Ovary (tissue), 10 donors: ENCODE measurements at places on chromosomes 1 and 21. TPM values are rescaled to one million over a fixed set of nuclear protein-coding genes. Genes with fewer than 3 reads are reported as not detected.
A peak's percentile ranks its signal among the peaks of the same experiment; 100 is the strongest.

DNA sequence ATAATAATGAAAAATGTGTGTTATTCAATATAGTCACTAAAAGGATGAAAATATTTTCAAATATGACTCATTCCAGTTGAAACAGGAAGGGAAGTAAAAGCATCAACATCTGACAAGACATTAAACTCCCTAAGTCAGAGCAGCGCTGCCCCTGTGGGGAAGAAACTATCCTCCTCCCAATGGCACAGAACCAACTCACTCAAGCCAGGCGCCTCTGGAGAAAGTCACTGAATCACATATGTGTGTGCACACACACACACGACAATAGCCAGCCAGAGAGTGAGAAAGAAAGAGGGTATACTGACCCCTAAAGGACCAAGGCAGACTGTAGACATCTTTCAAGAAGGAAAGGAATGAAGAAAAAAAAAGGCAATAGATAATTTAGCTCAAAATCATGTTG, 126.9 kb downstream of the SETD4 start:
- H3K4me3 ChIP-seq, result no peak overlapping the region
- H3K27me3 ChIP-seq, result no peaks in the 10 kb centered on the region
- H3K4me1 ChIP-seq, result peaks cover 6% of the 10 kb centered on the region
- H3K36me3 ChIP-seq, result no peaks in the 10 kb centered on the region
- DNase-seq, result peak; percentile 49
- no peak overlapping the region for H3K27ac ChIP-seq

The EFNA1 gene
- total RNA-seq, result 12.1 TPM

DNA sequence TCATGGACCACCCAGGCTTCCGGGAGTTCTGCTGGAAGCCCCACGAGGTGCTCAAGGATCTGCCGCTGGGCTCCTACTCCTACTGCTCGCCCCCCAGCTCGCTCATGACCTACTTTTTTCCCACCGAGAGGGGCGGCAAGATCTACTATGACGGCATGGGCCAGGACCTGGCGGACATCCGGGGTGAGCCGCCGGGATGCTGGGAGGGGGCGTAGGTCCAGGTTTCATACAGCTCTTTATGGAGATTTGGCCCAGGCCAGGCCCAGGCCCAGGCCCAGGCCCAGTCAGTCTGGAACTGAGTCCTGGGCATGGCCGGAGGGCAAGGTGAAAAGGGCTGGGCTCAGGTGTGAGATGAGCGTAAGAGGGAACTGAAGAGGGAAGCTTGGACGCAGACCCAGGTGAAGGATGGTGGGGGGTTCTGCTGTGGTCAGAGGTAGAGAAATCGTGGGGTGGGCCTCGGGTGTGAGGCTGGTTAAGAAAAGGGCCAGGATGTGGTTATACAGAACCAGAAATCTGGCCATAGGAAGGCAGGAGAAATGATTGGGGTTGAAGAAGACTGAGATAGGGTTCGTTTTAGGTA, 23.0 kb downstream of the DISP3 start:
- H3K36me3 ChIP-seq, result no peaks in the 10 kb centered on the region
- no peak overlapping the region for H3K27ac ChIP-seq
- no peaks in the 10 kb centered on the region for H3K27me3 ChIP-seq

GRCh38 chr1:183416850-183417771, 1.1 kb downstream of the NMNAT2 start:
- no peaks in the 10 kb centered on the region for H3K36me3 ChIP-seq
- peaks cover 7% of the 10 kb centered on the region for H3K4me1 ChIP-seq
- H3K27ac ChIP-seq, result no peak overlapping the region
- DNase-seq, result peak; percentile 81
- peak overlapping the region; percentile 21 for H3K4me3 ChIP-seq

- H3K36me3 ChIP-seq, result no peaks in the 10 kb centered on the region
- H3K27ac ChIP-seq, result peak within 1 kb of the TSS; percentile 96
- no peaks in the 10 kb centered on the region for H3K27me3 ChIP-seq
- DNase-seq, result peak; percentile 79
These were observed at the start of gene EVA1C for GRCh38 chr21:32412162-32413014. Gene EVA1C (plus strand): TSS chr21:32412706. CDS start chr21:32412854, 148 bp downstream.

DNA sequence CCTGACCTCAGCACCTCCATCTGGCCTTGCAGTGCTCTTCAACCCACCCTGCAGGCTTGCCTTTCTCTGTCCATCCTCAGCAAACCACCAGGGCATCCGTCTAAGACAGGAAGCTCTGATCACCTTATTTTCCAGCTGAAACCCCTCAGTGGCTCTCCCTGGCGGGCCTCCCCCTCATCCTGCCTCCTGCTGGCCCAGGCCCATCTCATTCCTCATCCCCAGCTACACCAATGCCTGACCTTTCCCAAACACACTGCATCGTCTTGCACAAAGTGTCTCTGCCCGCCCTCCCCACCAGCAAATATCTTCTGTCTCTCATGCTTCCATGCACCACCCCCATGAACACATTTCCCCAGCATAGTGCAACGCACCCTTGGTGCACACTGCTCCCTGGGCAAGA, 205.0 kb downstream of the TOMM20 start:
- H3K4me1 ChIP-seq, result peaks cover 5% of the 10 kb centered on the region
- DNase-seq, result no peak
- no peaks in the 10 kb centered on the region for H3K36me3 ChIP-seq
- H3K27ac ChIP-seq, result no peak overlapping the region
- H3K4me3 ChIP-seq, result no peak overlapping the region

The AIM2 gene
- not detected for total RNA-seq

DNA sequence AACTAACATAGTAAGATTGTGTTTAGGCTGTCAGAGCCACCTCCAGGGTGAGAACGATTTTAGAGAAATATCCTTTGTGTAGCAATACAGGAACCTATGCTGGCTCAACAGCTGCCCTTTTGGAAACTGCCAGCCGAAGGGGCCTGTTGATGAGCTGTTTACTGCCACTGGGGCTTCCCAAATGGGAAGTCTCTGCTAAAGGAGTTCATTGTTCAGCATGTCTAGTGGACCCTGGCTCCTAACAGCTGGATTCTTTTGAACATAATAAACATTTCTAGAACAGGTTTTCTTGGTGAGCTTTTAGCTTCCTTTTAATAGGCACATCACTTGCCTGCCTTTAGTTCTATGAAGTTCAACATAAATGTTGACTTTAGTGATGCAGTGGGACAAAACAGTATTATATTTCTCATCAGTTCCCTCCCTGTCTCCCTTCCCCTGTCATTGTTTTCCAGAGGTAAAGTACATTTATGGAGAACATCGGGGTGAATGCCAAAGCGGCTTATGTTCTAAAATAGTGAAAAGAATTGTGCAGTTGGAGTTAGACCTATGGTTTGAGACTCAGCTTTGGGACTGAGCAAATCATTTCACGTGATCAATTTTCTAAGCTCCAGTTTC, 57.4 kb downstream of the UCK2 start:
- no peak overlapping the region for H3K4me3 ChIP-seq
- H3K27me3 ChIP-seq, result no peaks in the 10 kb centered on the region
- no peaks in the 10 kb centered on the region for H3K4me1 ChIP-seq
- H3K36me3 ChIP-seq, result no peaks in the 10 kb centered on the region
- no peak for DNase-seq

DNA sequence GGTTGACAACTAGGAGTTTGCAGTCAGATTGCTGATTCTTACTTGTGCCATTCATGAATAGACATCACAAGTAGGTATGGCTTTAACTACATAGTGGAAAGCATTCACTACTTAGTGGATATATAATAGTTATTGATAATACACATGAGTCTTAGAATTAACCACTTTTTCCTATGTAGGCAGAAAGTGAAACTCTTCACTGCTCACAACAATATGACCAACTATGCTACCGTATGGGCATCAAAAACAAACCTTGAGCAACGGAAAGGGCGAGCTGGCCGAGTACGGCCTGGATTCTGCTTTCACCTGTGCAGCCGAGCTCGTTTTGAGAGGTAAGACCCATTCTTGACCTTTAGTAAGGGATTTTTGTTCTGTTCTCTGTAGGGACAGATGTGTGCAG, 38.7 kb downstream of the DHX9 start:
- DNase-seq, result no peak
- H3K27ac ChIP-seq, result no peak overlapping the region
- H3K4me1 ChIP-seq, result no peaks in the 10 kb centered on the region
- peaks cover 4% of the 10 kb centered on the region for H3K36me3 ChIP-seq
- H3K27me3 ChIP-seq, result no peaks in the 10 kb centered on the region
- no peak overlapping the region for H3K4me3 ChIP-seq

DNA sequence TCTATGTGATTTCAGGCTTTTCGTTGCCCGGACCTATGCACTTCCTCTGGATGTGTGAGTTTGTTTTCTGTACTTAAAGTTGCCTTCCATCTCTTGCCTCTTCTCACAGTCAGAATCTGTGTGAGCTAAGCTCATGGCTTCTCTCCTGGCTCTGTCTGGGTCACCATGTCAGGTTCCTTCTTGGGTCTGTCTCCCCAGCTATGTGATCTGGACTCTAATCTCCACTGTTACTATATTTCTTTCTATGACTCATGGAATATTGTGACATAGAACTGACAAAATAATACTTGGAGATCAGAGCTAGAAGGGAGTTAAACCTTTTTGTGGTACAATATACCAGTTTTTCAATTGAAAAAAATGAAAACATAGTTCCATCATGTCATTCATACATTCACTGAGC, 172.7 kb upstream of the FGGY start:
- H3K27me3 ChIP-seq, result no peaks in the 10 kb centered on the region
- no peak overlapping the region for H3K27ac ChIP-seq
- DNase-seq, result no peak
- no peaks in the 10 kb centered on the region for H3K4me1 ChIP-seq

DNA sequence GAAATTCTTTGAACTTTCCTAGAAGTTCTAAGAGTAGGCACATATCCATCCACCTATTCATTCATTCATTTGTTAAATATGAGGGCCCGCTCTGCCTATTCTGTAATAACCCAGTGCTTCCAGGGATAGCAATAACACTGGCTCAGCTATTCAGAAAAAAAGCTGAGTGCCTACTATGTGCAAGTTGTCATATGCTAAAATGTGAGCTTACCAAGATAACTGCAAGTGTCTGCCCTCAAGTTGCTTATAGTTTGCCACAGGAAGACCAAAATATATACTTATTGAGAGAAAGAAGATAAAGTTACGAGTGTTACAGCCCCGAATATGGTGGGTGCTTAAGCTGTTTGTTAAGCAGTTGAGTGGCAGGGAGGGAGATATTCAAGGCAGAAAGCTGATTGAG, 39.6 kb downstream of the CD55 start:
- no peaks in the 10 kb centered on the region for H3K4me1 ChIP-seq
- H3K36me3 ChIP-seq, result no peaks in the 10 kb centered on the region
- H3K27ac ChIP-seq, result no peak overlapping the region
- no peaks in the 10 kb centered on the region for H3K27me3 ChIP-seq

DNA sequence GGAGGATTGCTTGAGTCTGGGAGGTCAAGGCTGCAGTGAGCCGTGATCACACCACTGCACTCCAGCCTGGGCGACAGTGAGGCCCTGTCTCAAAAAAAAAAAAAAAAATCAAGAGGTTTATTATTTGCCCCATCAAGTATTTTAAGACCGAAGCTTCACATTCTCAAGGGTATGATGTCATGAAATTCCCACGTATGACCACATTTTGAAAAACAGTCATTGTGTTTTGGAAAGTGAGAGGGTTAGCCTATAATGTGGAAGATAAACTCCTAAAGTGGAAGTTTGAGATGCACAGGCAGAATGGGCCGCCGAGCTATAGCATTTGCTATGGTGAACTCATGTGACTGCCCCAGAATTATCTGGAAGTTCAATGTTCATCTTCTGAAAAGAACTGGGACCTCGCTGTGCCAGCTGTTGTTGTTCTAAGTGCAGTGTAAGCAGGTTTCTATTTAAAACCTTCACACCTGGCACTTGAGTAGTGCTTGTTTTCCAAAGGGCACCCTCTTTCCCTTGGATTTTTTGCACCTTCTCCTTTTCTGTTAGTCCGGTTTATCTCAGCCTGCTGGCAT, 96.9 kb upstream of the SLC25A33 start:
- H3K4me1 ChIP-seq, result peaks cover 14% of the 10 kb centered on the region
- no peak overlapping the region for H3K27ac ChIP-seq
- H3K36me3 ChIP-seq, result no peaks in the 10 kb centered on the region
- no peak overlapping the region for H3K4me3 ChIP-seq
- no peak for DNase-seq

DNA sequence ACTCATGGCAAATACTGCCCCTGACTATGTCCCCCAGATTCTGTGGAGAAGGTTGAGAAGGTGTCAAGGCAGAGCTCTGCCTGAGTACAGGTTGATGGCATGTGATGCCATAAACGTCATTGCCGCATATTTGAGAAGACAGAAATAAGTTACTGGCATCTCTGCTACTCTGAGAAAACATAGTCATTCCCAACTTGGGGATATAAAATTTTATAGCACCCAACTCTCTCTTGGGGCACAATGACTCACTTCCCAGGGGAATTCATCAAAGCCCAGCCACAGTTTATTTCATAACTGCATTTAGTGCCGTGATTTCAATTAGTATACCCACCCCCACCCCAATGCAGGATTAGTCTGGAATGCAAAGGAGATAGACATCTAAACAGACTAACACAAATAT, 101.9 kb upstream of the TNR start:
- DNase-seq, result no peak
- H3K36me3 ChIP-seq, result no peaks in the 10 kb centered on the region

DNA sequence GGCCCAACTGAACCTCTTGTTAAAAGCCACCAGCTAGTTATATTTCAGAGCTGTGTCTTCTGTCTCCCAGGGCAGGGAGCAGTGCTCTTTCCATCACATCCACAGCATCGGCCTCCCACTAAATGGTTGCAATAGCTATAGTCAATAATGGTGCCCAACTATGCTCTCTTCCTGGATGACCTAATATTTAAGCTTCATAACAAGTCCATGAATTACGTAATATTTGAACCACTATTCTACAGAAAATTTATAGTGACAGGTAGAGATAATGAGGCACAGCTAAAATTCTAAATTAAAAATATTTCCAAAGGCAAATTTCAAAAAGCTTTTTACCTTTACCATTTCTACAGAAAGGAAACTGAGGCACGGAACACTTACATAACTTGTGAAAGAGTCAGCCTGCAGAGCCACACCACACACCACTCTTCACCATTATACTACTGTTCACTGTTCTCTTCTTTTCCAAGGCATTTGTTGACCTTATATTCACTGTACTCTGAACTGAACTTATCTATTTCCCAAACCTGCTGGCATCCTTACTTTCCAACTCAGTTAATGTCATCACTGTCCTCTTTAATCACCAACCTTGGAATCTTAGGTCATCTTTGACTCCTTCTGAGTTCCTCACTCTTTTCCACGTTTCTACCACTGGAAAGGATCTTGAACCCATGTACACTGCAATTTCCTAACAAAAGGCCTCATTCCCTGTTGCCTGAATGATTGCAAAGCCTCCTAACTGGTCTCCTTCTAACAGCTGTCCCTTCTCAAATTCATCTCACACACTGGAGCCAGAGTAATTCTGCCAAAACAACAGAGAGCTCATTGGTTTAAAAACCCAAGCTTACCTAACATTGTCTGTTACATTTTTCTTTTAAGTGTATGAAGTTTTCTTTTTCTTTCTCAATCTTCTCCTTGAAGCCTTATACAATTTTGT, 85.5 kb downstream of the DDAH1 start:
- H3K36me3 ChIP-seq, result no peaks in the 10 kb centered on the region
- no peak overlapping the region for H3K4me3 ChIP-seq
- H3K4me1 ChIP-seq, result peaks cover 5% of the 10 kb centered on the region
- no peaks in the 10 kb centered on the region for H3K27me3 ChIP-seq
- no peak for DNase-seq
- H3K27ac ChIP-seq, result peak overlapping the region; percentile 1
